ENCODE measurements at places on chromosomes 2 and 18. TPM values are rescaled to one million over a fixed set of nuclear protein-coding genes. Genes with fewer than 3 reads are reported as not detected.

Gene CTAGE1
- not detected for total RNA-seq

Gene NT5C1B
- not detected for total RNA-seq

Gene GLI2
- 19.0 TPM for total RNA-seq

Gene TP53I3
- 47.4 TPM for total RNA-seq

Gene LYPD6
- 9.0 TPM for total RNA-seq

Gene EPHA4
- 37.8 TPM for total RNA-seq

Gene ARMC9
- 54.2 TPM for total RNA-seq

Gene TXNDC2
- 0.12 TPM for total RNA-seq

Gene CNTNAP5
- total RNA-seq: 0.12 TPM

Gene TSPYL6
- not detected for total RNA-seq

Gene SLC16A14
- total RNA-seq: under 0.01 TPM

Gene ICA1L
- total RNA-seq: 6.5 TPM

Gene CMPK2
- total RNA-seq: 6.0 TPM

Gene VSNL1
- 0.16 TPM for total RNA-seq

Gene DSC2
- 0.12 TPM for total RNA-seq

Gene ARHGAP15
- 0.49 TPM for total RNA-seq

Gene TEX44
- not detected for total RNA-seq

Gene GULP1
- total RNA-seq: 20.6 TPM

Gene ABCB6
- total RNA-seq: 27.7 TPM

Gene B3GNT7
- 0.65 TPM for total RNA-seq

Gene RHOB
- 153 TPM for total RNA-seq

Gene STAT4
- total RNA-seq: 5.6 TPM

Gene OR6B2
- total RNA-seq: not detected

Gene ITSN2
- 30.0 TPM for total RNA-seq

Gene COL4A4
- under 0.01 TPM for total RNA-seq

Gene FSHR
- total RNA-seq: not detected

Gene MYOM1
- 0.36 TPM for total RNA-seq

Gene ASPRV1
- total RNA-seq: 0.32 TPM

Gene REG1B
- not detected for total RNA-seq

Gene TRIM54
- not detected for total RNA-seq

Gene IL36RN
- total RNA-seq: not detected

Gene C2orf72
- not detected for total RNA-seq

Gene C18orf54
- total RNA-seq: 4.1 TPM

Measured in hair follicle dermal papilla cell (primary cell).